T follicular helper cell (primary cell): ENCODE measurements at places on chromosomes 1 and 21.

DNA sequence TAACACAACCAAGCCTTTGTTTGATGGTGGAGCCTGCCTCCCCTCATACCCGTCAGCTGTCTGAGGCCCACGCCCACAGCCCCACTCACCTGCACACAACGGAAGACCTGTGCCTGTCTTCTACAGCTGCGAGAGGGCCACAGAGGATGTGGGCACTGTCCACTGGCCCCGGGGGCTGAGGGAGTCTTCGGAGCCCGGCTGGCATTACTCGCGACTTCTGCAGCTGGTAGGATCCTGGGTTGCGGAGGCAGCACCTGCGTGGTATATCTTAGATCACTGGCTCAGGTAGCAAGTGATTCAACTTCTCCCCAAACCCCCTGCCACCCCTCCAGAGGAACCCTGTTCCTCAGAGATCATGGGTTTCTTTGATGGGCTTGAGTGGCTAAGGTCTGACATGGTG, 109.9 kb downstream of the EDEM3 start:
- no peak for DNase-seq

DNA sequence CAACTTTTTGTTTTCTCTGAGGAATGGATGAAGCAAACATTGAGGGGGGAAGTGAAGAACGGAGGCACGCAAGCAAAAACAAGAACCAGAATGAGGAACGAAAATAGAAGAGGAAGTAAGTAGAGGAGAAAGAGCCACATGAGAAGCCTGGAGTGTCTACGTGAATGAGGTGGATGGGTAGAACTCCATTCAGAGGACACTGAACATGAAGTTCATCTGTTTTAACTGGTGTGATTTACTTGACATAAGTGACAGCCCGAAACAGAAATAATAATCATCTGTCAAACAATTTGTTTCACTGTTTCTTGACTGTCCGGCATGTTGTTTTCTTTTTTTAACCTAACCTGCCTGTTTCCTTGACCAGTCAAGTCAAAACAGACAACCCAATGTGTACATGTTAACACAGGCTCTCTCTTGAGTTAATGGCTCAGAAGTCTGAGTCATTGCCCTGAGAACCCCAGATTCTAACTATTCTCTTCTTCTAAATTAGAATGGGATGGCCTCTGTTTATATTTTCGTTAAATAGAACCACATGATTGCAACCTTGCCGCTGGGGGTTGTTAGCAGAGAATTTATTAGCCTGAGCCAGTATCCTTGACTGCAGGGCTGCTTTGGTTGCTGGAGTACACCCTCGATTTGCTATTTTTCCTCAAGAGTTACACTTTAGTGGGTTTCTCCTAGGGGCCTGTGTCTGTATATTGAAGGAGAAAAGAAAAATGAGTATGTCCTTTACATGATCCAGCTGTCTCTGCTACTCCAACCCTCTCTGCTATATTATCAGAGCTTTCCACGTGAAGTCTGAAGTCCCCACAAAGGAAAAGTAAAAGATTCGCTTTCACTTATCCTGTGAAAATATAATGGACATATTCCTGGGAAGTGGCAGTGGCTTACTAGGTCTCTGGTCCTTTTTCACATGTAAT, 151.7 kb downstream of the ZC3H11B start:
- DNase-seq: no peak

GRCh38 chr1:153032677-153033308, 1.8 kb downstream of the SPRR1B start:
- no peak for DNase-seq

DNA sequence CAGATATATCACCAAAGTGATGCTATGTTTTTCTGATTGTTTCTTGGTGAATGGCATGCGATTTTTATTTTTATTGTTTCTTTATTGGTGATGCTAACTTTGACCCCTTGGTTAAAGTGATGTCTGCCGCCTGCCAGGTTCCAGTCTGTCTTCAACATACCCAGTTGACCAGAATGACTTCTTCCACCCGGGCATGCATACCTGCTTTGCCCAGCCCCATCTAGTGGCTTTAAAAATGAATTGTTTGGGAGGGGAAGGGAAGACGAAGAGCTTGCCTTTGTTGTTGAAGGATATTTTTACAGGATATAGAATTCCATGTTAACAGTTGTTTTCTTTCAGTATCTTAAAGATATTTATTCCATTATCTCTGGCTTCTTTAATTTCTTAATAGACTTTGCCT, 65.1 kb downstream of the ATG4C start:
- no peak for DNase-seq

GRCh38 chr1:153389401-153389800, 1.5 kb downstream of the S100A8 start:
- no peak for DNase-seq

GRCh38 chr1:243970077-243970476, 81.0 kb upstream of the ZBTB18 start:
- DNase-seq: no peak

GRCh38 chr1:28927648-28928313, 13.4 kb downstream of the EPB41 start:
- DNase-seq: no peak

GRCh38 chr1:182428043-182428442, 21.9 kb upstream of the RGSL1 start:
- DNase-seq: no peak

DNA sequence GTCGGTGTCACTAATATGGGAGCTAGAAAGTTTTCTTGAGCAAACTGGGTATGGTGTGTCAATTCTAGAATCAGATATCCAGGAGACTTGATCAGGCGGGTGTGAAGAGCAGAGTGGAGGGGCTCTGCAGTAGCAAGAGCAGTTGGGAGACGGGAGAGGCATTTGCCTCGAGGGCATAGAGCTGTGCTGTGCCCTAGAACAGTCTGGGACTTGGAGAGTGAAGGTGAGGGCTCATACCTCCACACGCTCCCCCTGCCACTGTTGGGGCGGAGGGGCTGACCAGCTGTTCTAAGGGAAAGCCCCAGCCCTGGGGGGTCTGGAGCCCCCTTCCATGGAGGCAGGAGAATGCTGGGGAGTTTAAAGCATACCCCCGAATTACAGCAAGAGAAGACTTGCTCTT, 33.8 kb downstream of the SIM2 start:
- no peak for DNase-seq

DNA sequence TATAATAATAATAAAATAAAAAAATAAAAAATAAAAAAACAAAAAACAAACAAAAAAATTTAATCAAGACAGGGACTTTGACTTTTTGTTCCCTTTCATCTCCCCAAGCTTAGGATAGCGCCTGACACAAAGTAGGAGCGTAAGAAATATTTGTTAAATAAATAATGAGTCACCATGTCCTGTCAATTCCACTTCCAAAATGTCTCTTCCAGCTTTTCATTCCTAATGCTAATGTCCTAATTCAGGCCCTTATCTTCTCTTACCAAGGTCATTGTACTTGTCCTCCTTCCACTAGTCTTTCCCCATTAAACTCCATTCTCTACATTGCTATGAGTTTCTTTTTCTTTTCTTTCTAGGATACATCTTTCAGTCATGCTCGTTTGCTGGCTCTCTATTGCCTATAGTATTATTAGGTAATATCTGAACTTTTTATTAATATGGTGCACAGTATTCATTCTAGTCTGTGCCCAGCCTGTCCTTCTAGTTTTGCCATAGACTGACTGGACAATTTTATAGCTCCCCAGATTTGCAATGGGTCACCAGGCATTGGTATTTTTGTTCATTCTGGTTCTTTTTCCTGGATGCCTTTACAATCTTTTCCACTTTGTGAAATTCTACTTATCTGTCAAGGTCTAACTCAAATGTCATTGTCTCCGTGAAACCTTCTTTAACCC, 11.4 kb downstream of the NEXN start:
- no peak for DNase-seq

DNA sequence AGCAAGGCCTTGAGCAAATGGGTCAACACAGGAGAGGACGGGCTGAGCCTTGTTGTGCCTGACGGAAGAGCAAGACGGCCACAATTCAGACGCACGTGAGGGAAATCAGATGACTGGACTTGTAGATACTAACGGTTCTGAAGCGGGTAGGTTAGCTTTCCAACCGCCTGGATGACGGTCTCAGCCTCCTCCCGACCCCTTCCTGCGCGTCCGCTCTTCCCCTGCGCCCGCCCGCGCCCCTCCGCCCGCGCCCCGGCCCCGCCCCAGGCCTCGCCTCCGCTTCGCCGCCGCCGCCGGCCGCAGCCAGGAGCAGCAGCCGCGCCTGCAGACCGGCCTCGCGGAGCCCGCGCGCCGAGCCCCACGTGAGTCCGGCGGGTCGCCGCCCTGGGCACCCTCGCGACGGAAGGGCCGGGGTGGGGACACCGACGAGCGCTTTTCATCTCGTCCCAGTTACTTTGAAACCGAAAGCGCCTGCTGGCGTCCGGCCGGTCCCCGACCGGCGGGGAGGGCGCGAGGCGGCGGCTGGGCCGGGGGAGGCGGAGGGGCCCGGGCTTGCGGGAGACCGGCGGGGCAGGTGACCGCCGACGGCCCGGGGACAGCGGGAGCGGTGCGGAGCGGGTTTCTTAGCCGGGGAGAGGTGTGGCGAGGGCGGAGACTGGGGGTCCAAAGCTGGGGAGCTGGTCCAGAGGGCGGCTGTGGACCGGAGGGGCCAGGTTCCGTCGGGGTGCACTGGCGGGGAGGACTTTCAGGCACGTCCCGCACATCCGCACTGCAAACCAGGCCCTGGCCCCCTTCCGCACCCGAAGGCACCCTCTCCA, at the start of gene TRAF5:
Gene TRAF5 (plus strand): TSS at position 306 of the 818 bp plus-strand sequence. CDS start 26,407 bp downstream, outside the sequence.
- DNase-seq: peak; percentile 40

- DNase-seq: no peak
Observed at GRCh38 chr1:9437961-9438430, 101.3 kb upstream of the SLC25A33 start.

- no peak for DNase-seq
Observed at GRCh38 chr1:30268923-30269666, 454.3 kb downstream of the MATN1 start.

GRCh38 chr1:203754455-203754864, 10.5 kb upstream of the LAX1 start:
- DNase-seq: no peak

DNA sequence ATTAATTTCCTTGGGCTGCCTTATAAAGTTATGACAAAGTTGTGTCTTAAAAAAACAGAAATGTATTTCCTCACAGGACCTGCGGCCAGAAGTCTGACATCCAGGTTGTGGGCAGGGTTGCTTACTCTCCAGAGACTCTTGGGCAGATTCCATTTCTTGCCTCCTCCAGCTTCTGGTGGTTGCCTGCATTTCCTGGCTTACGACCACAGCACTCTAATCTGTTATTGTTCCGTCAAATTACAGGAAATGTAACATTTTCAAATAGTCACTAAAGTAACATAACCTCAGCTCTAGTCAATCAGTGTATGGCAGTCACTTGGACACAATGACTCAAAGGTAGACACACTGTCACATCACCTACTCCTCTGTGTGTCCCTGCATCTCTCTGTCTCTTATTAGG, 226.8 kb downstream of the DNAH14 start:
- no peak for DNase-seq

DNA sequence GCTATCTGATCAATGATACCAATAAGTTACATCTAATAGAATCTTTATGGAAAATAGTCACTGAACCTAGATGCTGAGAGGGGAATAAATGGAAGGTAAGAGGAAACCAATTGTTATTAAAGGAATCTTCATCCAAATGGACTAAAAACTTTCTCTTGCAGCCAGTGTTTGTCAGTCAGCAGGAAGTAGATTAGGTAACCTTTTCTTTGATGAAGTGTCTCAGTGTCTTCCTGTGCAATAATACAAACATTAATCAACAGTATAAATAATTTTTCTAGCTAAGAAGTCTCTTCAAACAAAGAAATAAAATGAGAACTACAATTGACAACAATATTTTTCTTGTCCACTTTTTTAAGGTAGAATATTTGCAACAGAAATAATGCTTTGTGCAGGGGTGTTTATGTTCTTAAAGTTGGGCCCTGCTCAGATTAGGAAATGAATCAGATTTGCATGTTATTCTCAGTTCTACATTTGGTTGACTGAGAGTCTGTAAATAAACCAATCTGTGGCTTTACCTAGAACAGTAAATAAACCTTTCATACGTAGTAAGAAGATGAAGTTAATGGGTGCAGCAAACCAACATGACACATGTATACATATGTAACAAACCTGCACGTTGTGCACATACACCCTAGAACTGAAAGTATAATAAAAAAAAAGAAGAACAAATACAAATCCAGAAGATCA, 391.4 kb downstream of the MRPL39 start:
- no peak for DNase-seq

DNA sequence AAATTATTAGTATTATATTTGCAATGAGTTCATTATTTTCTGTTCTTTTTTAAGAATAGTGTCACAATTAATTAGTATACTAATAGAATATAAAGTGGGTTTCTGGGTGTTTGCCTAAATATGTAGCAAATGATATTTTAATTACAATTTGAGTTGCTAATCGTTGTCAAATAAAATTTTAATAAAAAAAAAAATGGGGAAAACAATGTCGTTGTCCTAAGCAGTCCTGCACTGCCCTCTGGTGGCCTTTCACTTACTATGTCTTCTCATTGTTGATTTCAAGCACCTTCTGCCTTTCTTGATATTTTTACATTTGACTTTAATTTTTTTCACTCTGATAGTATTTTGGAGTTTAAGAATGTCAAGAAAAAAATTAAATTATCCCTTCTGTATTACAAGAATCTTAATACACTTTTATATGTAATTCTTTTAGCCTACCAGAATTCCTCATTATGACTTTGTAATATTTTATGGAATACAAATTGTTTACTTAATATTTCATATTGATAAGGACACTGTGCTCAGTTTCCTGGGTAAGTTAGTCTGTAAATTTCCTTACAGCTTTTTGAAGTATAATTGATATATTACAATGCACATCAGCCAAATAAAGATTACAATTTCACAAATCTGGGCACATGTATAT, 104.5 kb upstream of the FMN2 start:
- no peak for DNase-seq
